ENCODE measurements at places on chromosomes 2 and 18.
A peak's percentile ranks its signal among the peaks of the same experiment; 100 is the strongest.

- no peak for DNase-seq
Observed at GRCh38 chr2:16394072-16394985, 271.3 kb downstream of the CYRIA start.

DNA sequence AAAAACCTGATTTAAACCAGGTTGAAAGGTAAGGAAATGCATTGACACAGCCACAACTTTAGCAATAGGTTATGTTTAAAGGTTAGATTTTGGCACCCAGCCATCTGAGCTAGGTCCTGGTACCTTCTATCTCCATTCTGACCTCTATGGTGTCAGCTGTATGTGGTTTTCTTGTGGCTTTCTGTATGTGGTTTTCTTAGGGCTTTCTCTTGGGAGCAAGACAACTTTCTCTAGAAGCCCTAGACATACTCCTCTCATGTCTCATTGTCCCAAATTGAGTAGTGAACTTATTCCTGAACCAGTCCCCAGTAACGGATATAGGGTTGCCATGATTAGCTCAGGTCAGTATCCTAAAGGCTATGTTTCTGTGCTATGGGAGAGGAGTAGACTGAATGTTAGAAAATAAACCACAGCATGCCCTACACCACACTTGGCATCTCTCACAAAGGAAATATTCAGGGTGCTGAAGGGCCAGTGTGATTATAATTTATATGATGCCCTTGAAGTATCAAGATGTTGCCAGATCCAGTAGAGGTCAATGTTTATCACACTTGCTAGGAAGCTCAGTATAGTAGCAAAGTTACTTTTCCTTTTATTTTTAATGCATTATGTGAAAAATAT is 176.1 kb downstream of the CAPN13 start:
- DNase-seq = peak; percentile 22

- DNase-seq = no peak
Observed at GRCh38 chr18:25164211-25164847, 187.6 kb downstream of the ZNF521 start.

- no peak for DNase-seq
Observed at GRCh38 chr2:241898463-241899270, 29.1 kb downstream of the RTP5 start.

GRCh38 chr2:219010162-219010756 is 17.0 kb upstream of the CRYBA2 start:
- no peak for DNase-seq

- DNase-seq = peak; percentile 90
Observed at GRCh38 chr2:9594366-9595054, 36.3 kb downstream of the YWHAQ start.

DNA sequence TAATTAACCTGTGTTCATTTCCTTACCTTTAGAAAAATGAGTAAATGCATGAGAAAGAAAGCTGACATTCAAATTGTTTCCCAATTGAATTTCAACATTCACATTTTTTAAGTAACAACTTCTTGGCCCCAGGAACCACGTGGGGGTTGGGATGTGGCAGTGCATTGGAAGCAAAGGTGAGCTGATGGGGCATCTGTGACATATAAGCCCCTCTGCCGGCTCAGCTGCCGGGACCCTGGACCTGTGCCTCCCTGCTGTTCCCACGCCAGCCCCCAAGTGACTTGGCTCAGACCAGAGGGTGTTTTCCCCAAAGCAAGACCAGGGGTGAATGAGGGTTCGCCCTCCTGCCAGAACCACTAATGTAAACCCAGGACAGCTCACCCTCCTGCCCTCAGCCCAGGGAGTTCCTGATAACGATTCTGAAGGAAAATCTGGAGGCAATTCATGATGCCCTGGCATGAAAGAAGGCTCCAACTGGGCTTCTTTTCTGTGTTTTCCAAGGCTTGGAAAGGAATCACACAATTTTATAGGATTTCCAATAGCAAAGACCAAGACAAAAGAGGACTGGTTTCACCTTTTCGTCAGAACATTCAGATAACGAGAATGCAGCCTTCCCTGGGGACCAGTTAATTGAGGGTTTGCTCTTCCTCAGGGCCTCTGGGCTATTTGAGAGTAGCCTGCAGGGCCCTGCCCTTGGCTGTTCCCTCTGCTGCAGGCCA is 193.2 kb upstream of the TWIST2 start:
- DNase-seq = no peak

DNA sequence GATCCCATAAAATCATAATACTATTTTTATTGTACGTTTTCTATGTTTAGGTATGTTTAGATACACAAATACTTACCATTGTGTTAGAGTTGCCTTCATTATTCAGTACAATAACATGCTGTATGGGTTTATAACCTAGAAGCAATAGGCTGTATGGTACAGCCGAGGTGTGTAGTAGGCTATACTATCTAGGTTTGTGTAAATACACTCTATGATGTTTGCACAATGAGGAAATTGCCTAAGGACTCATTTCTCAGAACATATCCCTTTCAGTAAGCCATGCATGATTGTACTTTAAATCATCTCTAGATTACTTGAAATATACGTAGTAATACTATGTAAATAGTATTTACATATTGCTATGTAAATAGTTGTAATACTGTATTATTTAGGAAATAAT is 156.7 kb downstream of the CDCA7 start:
- DNase-seq = no peak

- DNase-seq = no peak
Observed at GRCh38 chr2:2876331-2877221, 501.0 kb downstream of the EIPR1 start.

DNA sequence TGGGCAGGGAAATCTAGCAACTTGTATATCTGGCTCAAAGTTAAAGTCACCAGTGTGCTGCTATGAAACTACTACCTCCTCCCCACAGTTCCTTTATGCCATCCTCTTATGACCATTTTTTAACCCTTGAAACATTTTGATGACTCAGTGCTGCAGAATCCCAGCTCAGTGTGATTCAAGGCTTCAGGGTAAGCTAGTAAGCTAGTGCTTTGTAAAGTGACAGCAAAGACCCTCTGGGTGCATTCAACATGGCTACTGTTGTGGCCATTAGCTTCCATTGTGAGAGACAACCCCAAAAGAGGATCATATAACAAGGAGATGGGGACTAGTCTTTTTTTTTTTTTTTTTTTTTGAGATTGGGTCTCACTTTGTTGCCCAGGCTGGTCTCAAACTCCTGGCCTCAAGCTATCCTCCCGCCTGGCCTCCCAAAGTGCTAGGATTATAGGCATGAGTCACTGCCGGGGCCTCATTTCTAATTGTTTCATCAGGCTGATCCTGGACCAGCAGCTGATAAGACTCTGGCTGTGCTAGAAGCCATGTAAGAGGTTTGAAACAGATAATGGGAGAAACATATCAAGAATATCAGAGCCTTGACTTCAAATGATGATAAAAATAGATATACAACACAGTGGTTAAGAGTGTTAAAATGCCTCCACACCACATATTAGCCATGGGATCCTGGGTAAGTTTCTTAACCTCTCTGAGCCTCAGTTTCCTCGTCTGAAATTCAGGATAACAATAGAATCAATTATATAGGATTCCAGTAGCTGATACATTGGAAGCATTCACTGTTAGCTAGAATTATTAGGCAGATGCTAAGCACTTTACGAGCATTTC is 65.7 kb upstream of the RTN4 start:
- peak; percentile 53 for DNase-seq

GRCh38 chr2:27992787-27993401 is 102.4 kb downstream of the BABAM2 start:
- peak; percentile 70 for DNase-seq

GRCh38 chr2:11809586-11810236 is 63.3 kb downstream of the LPIN1 start:
- DNase-seq = no peak

DNA sequence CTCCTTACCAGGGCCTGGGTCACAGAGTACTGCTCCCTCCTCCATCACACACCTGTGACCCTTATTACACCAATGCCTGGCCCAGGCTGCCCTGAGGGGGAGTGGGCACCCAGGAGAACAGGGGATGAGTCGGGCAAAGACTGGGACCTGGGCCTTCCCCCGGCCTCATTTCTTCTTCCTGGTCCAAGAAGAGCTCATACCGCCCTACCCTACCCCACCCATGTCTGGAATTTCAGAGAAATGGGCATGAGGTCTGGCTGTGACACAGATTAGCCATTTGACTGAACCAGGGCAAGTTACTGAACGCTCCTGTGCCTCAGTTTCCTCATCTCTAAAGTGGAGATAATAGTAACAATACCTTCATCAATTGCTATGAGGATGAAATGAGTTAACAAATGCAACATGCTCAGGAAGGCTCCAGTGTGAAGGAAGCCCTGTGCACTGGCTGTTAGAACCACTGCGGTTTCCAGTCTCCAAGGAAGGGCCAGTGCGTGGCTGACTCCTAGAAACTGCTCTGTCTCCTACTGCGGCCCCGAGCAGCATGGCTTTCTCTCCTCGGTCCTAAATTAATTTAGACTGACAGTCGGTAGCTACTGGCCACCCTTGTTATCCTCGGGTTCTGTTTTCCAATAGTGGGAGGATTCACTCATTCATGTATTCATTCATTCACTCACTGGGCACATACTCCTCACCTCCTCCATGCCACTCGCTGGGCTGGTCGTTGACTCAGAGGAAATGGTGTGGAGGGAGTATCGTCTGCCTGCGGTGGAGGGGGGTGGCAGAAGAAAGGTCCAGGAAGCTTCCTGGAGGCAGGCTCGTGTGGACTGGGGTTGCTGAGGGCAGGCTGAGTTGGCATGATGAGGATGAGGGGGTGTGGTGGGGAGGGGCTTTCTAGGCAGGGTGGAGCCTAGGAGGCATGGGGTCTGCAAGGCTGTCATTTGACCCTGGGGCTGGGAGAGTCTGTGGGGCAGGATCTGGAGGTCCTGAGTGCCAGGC is 175.6 kb downstream of the GLI2 start:
- peak; percentile 59 for DNase-seq

DNA sequence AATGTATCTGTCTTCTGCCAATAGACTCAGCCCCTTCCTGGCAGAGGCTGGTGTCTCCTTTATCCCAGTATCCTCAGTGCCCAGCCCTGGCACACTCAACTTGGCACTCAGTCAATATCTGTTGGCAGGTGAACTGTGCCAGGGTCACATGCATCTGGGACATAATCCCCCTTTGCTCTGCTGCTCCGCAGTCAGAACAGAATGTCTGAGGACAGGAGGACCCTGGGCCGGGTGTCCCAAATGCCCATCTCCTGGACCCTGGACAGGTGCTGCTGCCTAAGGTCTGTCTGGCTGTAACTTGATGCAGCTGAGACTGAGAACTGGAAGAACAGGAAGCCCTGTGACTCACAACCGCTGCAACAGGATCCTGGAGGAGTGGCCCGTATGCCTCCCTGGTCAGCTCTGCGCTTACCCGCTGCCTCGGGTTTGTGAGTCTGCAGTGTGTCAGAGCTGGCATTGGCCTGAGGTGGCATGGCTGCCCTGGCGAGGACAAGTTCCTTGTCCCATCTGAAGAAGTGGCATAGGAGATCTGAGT is 11.4 kb downstream of the HK2 start:
- peak; percentile 83 for DNase-seq

GRCh38 chr2:70977605-70978205 is 725 bp upstream of the ANKRD53 start:
- DNase-seq = peak; percentile 87

DNA sequence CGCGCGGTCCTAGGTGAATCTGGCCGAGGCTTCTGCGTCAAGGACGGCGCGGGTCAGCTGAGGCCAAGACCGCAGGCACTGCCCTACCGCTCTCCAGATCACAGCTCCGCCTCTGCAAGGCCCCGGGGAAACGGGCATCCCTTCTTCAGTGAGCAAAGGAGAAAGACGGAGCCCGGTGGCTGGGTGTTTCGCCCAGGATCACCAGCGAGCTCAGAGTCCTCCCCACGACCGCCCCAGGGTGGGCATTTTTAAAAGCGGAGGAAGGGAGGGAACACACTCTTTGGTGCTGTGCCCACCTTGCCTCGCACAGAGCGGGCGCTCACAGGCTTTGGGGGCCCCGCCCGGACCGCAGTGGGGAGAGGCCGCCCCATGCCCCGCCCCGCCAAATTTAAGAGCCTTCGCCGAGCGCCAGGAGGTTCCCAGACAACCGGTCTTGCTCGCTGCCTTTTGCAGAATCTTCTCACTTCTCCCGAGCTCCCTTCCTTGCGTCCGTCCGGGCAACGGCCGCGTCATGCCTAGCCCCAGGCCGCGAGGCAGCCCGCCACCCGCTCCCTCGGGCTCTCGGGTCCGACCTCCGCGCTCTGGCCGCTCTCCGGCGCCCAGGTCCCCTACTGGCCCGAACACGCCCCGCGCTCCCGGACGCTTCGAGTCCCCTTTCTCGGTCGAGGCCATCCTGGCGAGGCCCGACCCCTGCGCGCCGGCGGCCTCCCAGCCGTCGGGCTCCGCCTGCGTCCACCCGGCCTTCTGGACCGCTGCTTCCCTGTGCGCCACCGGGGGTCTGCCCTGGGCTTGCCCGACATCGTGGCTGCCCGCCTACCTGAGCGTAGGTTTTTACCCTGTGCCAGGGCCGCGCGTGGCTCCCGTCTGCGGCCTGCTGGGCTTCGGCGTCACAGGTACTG is at the start of gene NOTO:
Gene NOTO (plus strand): TSS at position 419 of the 899 bp plus-strand sequence. CDS start 93 bp downstream, at position 512.
- no peak for DNase-seq

GRCh38 chr2:59266453-59266852 is 1025.3 kb upstream of the FANCL start:
- DNase-seq = no peak

- no peak for DNase-seq
Observed at GRCh38 chr2:47034973-47035609, 119.5 kb upstream of the MCFD2 start.

- no peak for DNase-seq
Observed at GRCh38 chr2:145957929-145958328, 1438.0 kb upstream of the ZEB2 start.

GRCh38 chr18:74190086-74190485 is 41.8 kb downstream of the TIMM21 start:
- peak; percentile 46 for DNase-seq

DNA sequence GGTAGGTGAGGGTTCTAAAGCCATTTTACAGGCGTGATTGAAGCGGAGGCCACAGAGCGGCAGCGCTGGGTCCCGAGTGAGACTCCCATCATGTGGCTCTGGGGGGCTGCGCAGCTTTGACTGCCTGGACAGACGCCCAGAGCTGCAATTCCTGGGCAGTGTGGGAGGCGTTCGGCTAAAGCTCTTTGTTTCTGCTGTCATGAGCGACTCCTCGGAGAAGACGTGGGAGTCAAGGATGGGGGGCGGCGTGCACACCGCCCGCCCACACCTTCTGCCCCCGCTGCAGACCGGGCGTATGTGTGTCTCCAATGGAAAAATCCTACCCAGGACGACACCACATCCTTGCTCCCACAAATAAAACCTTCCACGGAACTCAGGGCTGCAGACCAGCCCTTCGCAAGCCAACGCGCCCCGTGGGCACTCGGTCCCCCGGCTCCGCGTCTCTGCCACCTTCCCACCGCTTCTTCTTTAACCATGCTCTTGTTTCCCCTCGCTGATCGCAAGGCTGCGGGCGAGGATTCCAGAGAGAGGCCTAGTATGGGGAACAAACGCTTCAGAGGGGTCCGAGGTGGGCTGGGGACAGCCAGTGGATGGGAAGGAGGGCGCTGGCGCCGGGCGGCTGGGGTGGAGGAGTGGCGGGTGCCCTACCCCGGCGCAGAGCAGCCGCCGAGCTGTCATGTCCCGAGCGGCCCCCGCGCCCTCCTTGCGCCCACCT is 680 bp upstream of the LBH start:
- DNase-seq = no peak

- DNase-seq = no peak
Observed at GRCh38 chr2:99634234-99634633, 144.4 kb upstream of the REV1 start.
